ENCODE measurements at places on chromosomes 1 and 21.

- DNase-seq = no peak
Measured at GRCh38 chr1:236888903-236889302, 93.8 kb downstream of the MTR start.

DNA sequence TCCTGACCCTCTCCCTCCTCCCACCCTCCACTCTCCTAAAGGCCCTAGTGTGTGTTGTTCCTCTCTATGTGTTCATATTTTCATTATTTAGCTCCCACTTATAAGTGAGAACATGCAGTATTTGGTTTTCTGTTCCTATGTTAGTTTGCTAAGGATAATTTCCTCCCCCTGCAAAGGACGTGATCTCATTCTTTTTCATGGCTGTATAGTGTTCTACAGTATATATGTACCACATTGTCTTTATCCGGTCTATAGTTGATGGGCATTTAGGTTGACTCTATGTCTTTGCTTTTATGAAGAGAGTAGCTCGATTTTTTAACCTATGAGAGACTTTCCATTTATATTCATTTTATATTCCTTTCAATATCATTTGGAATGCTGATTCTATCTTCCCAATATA, 7.9 kb upstream of the PTBP2 start:
- no peak for DNase-seq

DNA sequence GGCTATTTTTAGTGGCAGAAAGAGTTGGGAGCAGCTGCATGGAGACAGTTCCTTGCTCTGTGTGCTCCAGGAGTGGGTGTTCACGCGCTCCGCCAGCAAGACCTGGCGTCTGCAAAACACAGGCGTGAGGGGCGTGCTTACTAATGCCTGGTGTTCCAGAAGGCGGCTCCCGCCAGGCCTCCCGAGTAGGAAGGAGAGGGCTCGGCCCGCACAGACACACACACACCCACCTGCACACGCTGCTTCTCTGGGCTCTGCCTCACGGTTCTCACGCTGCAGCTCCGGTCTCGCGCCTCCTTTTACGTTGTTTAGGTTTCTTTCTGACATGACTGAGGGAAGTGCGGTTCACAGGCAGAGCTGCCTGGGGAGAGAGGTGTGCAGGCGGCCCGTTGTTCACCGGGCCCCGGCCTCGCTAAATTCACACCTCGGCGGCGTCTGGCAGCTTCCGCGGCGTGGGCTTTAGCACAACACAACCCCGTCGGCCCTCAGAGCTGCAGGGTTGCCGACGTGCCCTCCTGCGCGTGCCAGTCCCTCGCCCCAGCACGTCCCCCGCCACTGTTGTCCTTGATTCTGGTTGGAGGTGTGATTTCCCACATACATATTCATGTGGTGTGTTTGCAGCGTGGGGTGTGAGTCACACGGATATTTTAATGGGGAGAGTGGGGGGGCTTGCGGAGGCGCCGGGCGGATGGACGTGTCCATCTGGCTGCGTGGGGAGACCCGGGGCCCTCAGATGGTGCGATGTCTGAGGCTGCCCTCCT, 77.0 kb downstream of the SKI start:
- no peak for DNase-seq

- no peak for DNase-seq
Measured at GRCh38 chr21:38810034-38810825, 4.5 kb downstream of the ETS2 start.

- no peak for DNase-seq
Measured at GRCh38 chr1:35605071-35605866, 32.2 kb downstream of the TFAP2E start.

GRCh38 chr1:82323144-82323841, 522.6 kb downstream of the ADGRL2 start:
- DNase-seq = no peak

DNA sequence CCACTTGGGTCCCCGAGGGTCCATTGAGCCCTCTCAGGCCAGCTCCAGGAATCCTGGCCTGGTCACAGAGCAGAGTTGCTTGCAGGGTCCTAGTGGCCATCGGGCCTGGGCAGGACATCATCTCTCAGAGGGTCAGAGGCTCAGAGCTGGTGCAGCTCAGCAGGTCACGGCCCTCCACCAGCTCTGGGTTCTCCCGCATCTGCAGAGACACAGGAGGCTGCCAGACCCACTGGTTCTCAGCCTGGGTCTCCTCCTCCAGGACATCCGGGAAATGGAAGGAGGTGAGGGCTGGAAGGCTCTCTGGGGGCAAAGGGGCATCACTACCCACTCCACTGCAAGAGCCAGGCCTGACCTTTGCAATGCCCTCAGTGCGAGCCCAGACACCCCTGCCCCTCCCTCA, 6.5 kb downstream of the TMEM54 start:
- DNase-seq = no peak

DNA sequence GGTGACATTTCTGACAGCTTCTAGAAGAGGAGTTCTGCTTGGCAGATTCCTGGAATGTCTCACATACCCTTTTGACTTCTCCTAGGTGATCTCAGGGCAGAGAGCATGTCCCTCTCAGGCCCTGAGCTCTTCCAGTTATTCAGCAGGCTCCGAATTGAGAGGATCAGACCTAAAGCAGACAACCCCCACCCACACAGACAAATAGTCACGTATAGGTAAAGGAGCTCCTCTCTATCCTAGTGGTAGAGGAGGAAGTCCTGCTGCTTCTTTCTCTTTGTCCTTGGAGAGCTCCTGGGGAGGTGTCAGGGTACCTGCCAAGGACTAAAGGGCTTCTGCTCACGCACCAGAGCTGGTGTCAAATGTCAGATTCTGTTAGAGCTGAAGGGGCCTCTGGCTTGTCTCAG, 128.1 kb downstream of the IER5 start:
- no peak for DNase-seq
